ENCODE measurements at places on chromosomes 7 and 10.

DNA sequence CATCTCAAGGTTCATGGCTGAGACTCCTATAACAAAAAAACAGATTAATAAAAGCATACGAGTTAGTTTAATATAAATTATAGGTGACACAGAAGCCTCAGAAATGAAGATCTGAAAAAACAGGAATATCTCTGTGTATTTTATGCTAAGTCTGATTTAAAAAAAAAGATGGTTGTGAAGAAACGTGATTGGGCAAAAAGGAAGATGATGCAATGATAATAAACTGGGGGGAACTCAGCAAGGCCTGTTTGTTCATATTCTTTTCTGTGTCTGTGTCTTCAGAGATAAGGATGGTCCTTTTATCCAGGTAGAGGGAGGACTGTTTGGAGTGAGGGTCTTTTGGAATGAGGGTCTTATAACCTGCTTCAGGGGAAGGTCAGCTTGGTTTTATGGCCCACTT, 25.9 kb downstream of the TAC1 start:
- DNase-seq, result no peak

- no peak for DNase-seq
Observed at GRCh38 chr7:55539380-55539779, 32.9 kb downstream of the VOPP1 start.

- no peak for DNase-seq
Observed at GRCh38 chr10:62709200-62709599, 95.3 kb upstream of the ADO start.

DNA sequence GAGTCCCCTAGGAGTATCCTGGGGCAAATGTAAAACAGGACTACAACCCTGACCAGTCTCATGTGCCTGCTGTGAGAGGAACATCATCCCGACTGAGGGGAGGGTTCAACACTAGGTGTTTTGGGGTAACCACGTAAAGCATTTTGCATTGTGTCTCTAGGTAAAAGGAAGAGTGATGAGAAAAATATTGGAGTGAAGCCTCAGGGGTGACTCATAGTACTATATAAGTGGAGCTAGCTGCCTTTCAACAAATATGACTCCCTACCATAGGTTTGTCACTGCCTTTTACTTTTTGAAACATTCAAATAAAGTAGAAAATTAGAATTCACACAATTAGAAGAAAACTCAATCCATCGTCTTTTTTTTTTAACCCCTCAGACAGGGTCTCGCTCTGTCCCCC, 2.6 kb upstream of the CAMK2G start:
- no peak for DNase-seq

GRCh38 chr7:40267583-40267982, 132.8 kb downstream of the SUGCT start:
- DNase-seq, result no peak

DNA sequence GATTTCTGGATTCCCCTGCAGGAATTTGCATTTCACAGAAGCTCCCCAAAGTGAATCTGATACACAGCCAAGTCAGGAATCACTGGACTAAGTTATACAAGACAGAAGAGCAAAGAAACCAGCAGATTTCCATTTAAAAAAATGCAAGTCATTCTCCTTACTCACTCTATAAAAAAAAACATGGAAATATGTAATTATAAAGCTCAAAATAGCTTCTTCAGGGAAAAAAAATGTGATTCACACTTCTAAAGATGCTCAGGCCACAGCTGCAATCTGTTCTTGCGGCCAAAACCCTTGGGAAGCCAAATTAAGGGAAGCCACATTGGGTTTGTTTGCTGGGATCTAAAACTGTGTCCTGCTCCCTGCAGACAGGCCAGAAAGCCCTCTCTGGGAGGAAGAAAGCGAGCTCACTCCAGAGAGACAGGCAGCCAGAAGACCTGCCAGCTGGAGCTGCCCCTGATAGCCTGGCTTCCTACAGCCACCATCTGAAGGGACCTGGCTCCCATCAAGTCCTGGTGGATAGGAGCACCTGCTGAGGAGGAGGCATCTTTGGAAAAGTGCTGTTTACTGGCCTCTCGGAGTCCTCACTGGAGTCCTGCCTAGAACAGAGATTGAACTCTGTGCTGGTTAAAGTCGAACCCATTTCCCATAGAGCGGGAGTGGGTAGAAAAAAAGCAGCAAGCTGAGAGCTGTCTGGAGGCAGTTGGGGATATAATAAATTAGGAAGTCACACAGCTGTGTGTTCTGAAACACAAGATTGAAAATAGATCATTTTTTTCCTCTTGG, 359.2 kb upstream of the AOAH start:
- DNase-seq, result no peak

DNA sequence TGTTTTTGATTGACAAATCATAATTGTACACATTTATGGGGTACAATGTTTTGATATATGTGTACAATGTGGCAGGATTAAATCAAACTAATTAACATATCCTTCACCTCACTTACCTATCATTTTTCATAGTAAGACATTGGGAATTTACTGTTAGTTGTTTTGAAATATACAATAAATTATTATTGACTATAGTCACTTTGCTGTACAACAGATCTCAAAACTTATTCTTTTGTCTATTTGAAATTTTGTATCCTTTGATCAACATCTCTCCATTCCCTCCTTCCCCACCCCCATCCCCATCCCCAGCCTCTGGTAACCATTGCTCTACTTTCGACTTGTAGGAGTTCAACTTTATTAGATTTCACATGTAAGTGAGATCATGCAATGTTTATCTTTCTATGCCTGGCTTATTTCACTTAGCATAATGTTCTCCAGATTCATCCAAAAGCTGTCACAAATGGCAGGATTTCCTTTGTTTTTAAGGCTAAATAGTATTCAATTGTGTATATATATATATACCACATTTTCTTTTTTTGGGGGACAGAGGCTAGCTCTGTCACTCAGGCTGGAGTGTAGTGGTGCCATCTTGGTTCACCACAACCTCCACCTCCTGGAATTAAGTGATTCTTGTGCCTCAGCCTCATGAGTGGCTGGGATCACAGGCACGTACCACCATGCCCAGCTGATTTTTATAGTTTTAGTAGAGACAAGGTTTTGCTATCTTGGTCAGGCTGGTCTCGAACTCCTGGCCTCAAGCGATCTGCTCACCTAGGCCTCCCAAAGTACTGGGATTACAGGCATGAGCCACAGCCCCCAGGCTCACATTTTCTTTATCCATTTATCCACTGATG, 23.3 kb upstream of the SLC26A5 start:
- DNase-seq, result no peak

DNA sequence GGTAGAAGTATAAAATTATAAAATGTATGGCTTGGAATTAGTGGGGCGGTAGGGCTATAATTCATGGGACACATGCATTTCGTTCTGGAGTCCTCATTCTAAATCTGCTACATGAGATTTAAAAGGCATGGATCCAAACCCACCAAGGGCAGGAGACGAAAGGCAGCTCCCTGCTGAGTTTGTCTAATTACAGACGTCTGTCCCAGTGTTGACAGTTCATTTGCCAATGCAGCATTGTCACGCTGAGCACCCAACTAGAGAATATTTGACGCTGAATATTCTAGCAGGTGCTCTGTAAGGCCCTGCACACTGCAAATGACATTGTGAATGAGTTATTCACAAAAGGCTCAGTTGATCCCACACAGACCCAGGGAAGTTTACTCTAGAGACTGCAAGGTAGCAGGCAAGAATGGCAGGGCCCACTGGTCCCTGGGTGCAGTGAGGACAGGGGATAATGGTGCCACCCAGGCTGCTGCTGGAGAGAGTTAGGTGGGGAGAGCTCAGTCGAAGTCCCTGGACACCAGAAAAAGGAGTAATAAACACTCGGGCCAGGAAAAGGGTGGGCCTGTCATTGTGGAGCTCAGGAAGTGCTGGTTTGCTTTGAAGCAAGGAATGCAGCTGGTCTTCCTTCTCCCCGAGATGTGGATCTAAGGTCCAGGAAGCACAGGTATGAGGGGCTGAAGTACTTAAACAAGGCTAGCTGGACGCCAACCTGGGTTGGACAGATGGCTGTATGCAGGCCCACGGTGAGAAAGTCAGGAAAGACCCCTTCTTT, 75.0 kb upstream of the JCAD start:
- DNase-seq, result no peak

Measured in common myeloid progenitor, CD34-positive (primary cell).